ENCODE measurements at places on chromosomes 5 and 9.

DNA sequence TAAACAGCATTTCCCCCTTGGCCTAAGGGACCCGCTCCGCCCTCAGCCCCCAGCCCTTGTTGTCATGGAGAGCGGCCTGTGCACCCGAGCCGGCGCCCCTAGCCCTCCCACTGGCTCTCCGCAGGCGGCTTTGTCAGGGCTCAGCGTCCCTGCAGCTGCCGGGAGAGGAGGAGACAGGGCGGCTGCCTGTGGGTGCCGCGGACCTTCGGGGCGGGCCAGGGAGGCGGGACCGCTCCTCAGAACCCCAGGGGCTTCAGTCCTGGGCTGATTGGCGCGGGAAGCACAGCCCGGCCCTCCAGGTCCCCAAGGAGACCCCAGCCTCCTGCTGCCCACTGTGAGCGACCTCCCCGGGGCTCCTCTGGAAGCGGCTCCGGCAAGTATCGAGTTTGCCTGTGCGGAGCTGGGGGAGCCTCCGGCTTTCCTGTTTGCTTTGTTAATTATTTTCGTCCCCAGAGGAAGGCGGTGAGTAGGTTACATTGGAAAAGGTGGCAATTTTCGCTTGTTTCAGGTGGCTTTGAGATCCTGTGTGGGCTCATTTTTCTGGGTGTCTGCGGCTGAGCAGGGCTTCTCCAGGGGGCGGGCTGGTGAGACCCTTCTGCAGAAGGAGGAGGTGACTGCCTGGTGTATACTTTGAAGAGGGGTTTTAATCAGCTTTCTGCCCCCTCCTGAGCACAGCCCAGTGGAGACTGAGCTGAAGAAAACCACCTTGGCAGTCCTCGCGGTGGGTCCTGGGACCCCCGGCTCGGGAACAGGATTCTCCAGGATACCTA, at the start of gene FGD3:
Gene FGD3 (plus strand): TSS at position 256 of the 770 bp plus-strand sequence. CDS start 28,734 bp downstream, outside the sequence.
- no peak for DNase-seq

GRCh38 chr5:150692276-150692675, 8.6 kb downstream of the RBM22 start:
- no peak for DNase-seq

- DNase-seq, result no peak
Measured at GRCh38 chr5:43309637-43310036, 3.6 kb downstream of the HMGCS1 start.

DNA sequence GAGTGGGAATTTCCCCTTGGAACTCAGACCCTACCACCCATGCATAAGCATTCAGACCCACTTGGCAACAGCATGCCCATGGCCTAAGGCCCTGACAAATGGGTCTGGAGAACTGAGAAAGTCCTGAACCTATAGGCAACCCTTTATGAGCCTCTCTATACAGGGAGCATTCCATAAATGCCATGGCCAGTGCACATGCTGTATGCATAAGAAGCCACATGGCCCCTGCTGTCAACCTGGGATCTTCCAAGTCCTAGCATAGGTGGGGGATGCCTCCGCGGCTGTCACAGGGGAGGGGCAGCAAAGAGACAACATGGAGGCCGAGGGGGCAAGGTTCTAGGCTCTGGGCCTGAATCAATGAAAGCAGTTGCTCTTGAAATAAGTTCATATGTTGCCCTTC, 8.2 kb upstream of the NIPAL4 start:
- no peak for DNase-seq

DNA sequence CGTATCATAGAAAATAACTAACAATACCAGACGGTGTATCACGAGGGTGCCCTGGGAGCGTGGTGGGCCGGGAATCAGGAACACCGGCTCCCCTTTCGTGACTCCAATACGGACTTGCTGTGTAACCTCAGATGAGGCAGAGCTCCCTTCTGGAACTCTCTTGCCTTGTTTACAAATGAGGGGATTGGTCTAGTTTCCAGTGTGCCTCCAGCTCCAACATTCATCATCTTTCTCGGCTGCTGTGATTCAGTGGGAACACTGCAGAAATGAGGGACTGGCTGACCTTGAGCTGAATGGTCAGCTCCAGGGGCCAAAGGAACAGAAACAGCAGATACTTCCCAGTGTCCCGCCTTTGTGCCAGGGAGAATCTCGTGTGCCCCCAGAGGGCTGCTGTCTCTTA, 22.6 kb upstream of the TGFBI start:
- DNase-seq, result no peak

DNA sequence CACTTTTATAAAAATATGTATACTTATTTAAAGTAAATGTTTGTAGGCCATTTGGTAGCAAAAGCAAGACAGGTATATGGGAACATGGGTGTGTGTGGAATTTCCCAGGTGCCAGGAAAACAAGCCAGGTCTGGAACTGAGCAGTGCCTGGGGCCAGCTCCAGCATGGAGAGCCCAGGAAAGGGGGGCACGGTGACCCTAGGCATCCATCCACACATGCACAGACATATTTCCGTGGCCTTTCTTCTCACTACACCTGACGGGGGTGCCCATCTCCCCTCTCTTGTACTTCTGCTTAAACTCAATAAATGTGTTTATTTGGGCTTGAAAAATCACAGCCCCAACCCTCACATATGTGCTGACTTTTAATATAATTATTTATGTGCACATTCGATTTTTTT, 31.2 kb upstream of the CXCL14 start:
- no peak for DNase-seq

DNA sequence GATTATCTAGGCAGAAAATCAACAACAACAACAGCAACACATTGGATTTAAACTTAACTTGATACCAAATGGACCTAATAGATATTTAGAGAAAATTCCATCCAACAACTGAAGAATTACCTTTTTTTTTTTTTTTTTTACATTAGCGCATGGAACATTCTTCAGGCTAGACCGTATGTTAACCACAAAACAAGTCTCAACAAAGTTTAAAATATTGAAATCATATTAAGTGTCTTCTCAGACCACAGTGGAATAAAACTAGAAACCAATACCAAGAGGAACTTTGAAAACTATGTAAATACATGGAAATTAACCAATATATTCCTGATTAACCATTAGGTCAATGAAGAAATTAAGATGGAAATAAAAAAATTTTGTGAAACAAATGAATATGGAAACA, 315.8 kb downstream of the CSNK1G3 start:
- DNase-seq, result no peak

DNA sequence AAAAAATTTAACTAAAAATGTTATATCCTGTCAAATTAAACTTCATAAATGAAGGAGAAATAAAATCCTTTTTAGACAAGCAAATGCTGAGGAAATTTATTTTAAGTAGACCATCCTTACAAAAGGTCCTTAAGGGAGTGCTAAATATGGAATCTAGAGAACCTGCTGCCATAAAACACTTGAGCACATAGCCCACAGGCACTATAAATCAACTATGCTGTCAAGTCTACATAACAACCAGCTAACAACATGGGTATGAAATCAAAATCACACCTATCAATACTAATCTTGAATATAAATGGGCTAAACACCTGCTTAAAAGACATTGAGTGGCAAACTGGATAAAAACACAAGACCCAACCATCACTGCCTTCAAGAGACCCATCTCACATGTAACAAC, 15.1 kb upstream of the PRSS3 start:
- no peak for DNase-seq

GRCh38 chr5:66469684-66470083, 126.5 kb upstream of the MAST4 start:
- DNase-seq, result no peak

- DNase-seq, result no peak
Measured at GRCh38 chr9:81759680-81760215, 70.4 kb upstream of the TLE1 start.

- no peak for DNase-seq
Measured at GRCh38 chr5:132054697-132055440, 5.6 kb upstream of the IL3 start.

DNA sequence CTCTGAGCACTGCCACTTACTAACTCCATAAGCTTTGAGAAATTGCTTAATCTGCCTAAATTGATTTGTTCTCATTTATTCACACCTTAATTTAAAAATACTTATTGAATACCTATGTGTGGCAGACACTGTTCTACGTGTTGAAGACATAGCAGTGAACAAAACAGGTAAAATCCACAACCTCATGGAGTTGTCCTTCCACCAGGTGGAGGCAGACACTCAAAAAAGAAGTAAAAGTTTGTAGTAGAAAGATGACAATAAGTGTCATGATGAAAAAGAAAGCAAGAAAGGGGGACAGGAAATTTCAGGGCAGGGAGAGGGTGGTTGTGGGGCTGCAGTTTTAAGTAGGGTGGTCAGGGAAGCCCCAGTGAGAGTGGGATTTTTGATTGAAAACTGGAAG, 94.9 kb downstream of the SREK1 start:
- no peak for DNase-seq

DNA sequence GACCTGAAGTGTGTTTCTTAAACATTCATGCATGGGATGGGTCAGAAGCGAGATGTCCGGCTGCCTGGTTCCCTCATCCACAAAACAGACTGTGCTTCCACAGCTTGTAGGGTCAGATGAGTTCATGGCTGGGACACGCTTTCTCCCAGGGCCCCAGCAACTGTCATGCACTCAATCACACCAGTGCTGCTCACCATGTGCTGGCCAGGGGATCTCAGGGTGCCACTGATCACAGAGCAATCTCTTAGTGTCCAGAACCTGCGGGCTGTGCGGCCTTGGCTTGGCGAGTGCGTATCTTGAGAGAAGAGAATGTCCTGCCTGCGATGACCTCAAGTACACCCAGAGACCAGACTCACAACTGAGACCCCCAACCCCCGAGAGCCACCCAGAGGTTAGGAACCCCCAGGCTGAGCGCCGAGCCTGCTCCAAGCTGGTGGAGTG, 26.0 kb upstream of the FCN2 start:
- no peak for DNase-seq

DNA sequence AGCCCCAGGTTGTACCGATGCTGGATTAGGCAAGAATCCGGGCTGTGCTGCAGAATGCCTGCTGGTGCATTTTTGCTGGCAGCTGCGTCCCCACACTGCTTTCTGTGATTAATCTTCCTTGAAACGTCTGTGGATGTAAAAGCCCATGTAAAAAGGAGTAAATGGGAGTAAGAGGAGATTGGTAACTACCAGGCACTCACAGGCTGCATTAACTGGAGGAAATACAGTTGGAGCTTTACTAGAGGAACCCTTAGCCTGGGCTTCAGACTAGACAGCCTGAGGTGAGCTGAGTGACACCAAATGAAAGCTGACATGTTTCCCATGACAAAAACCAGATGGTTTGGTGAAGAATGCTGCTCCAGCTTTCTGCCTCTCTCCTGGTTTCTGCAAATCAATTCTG, 190.4 kb upstream of the GAS1 start:
- DNase-seq, result no peak

DNA sequence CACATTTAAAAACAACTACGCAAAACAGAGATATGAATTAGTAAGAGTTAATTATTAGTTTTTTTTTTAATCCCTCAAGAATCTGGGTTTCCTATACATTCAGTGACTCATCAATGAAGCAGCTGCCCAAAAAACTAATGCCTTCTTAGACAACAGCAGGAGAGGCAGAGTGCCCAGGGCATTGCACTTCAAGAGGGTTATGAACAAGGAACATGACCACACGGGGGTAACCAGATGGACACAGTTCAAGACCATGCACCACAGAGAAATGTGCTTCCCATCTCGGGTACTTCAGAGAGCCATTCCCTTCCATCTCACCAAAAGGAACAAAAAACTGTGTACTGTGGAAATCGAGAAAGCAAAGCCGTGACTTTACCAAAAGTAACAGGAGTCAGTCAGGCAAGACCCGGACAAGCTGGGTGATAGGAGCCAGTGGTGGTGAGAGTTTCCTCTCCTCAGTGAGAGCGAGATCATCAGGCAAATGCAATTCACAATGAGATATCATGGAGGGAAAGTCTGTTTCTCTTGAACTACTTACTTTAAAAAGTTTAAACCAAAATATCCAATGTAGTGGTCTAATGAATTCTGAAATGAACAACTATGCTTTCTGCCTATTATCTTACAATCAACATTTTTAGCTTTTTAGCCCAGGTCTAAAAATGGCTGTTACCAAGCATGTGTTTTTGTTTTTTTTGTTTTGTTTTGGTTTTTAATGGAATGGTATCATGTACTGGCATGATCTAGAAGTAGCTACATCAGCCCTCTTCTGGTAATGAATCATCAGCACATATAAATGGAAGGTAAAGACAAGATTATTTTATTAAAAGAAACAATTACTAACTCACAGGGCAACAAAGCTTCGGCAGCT, 192.1 kb downstream of the TSSK1B start:
- no peak for DNase-seq

- DNase-seq, result no peak
Measured at GRCh38 chr5:10812218-10812617, 51.2 kb upstream of the DAP start.

- DNase-seq, result no peak
Measured at GRCh38 chr9:135512241-135512603, 9.0 kb upstream of the LCN1 start.

DNA sequence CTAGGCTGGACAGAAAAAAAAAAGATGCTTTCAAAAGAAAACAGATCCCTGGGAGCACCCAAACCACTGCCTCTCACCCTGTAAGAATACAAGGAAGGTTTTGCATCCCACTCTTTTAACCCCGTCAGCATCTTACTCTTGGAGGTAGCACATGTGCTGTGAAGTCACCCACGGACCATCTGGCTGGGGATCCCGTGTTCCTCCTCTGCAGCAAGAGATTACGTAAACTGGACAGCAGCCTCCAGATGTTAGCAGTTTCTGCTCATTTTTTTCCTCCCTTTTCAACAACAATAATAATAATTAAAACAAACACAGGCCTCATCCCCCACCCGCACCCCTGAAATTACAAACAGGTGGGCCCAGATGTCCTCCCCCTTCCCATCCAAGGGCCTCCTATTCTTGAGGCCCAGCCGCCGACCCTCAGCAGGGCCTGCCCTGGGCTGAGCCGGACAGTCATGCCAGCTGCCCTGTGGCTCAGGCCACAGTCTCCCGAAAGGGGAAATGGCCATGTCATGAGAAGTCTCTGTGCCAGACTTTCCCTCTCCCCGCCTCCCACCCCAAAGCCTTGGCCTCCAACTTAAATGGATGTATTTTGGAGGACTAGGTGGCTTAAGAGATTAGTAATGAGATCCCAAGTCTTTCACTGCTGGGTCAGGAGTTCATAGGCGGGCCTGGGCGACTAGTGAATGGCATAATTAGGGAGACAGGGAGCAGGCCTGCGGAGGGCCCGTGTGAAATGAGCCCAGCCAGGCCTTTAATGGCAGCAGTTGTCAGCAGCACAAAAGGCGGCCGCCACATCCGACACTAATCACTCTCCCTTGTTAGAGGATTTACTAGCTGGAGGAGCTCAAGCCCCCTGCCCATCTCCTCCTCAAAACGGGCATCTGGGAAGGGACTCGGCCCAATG, 165.1 kb downstream of the PAPPA start:
- no peak for DNase-seq

- no peak for DNase-seq
Measured at GRCh38 chr9:9117866-9118265, 1318.3 kb upstream of the DMAC1 start.

GRCh38 chr9:7963026-7963425, 163.4 kb upstream of the DMAC1 start:
- DNase-seq, result no peak

DNA sequence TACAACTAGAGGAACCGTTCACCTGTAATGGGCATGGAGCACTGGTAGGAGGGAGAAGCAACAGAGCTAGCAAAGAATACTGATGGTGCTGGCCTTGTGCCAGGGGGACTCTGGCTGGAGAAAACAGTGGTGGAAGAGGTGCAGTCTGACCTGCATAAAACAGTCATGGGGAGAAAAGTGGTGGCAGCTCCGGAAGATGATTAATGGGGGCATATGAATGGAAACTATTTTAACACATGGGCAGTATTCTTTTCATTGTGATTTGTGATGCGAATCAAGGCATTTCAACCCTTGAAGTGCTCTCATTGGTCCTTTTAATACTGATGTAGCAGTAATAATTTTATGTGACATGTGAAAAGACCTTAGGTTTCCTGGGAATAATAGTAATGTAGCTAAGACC, 219.6 kb downstream of the ADAMTS6 start:
- no peak for DNase-seq

All from KG1 (cell line).